ENCODE measurements at places on chromosomes 16 and 17.
A peak's percentile ranks its signal among the peaks of the same experiment; 100 is the strongest.

- H3K27ac ChIP-seq, result no peak overlapping the region
- no peak for DNase-seq
- H3K36me3 ChIP-seq, result no peaks in the 10 kb centered on the region
- no peak overlapping the region for H3K4me3 ChIP-seq
- H3K4me1 ChIP-seq, result no peaks in the 10 kb centered on the region
- no peaks in the 10 kb centered on the region for H3K27me3 ChIP-seq
Measured at GRCh38 chr16:80851831-80852230, 47.4 kb upstream of the CDYL2 start.

DNA sequence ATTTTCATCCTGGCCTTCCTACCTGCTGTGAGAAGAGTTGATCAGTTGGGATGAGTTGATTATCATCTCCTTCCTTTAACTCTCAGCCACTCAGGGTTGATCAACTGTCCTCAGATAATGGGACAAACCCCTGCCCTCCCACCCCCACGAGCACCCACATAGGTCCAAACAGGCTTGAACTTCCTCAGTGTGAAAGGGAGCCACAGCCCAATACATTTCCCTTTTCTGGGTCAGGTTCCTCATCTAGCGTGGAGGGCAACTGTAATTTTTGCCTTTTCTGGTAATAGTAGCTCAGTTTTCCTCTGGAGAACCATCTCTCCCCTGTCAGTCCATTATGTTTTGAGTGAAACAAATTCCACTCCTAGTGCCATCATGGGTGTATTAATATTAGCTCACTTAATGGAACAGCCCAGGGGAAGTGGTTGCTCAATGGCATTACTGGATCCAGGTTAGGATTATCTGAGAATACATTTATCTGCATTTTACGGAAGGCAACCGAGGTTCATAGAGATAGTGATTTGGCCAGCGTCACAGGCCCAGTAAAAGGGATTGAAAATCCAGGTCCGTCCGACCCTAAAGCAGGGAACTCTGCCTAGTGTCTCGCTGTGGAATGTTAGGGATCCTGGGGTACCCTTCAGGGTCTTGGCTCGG lies 476 bp upstream of the LPCAT2 start:
- peak overlapping the region; percentile 84 for H3K27ac ChIP-seq
- H3K4me3 ChIP-seq, result peak overlapping the region; percentile 56
- no peaks in the 10 kb centered on the region for H3K27me3 ChIP-seq
- H3K4me1 ChIP-seq, result peaks cover 4% of the 10 kb centered on the region
- H3K36me3 ChIP-seq, result no peaks in the 10 kb centered on the region
- no peak for DNase-seq

DNA sequence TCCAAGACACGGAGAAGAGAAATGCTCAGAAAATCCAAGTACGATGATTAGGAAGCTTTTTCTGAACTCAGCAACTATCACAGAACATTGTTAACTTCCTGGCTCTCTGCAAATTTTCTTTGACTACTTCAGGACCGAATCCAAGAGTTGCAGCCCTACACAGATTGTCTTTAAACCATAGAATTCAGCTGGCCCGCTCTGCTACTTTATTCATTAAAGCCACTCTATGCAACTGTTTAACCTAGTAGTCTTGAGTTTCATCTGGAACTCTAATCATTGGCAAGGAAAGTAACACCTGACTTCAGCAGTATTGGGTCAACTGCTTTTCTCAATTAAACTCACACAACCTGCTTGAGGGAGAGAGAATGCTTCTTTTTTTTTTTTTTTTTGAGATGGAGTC lies 210.1 kb downstream of the SLC39A11 start:
- DNase-seq, result no peak
- no peaks in the 10 kb centered on the region for H3K27me3 ChIP-seq
- H3K36me3 ChIP-seq, result no peaks in the 10 kb centered on the region
- H3K4me1 ChIP-seq, result no peaks in the 10 kb centered on the region
- H3K27ac ChIP-seq, result no peak overlapping the region

- no peak overlapping the region for H3K4me3 ChIP-seq
- DNase-seq, result no peak
- no peak overlapping the region for H3K27ac ChIP-seq
- H3K36me3 ChIP-seq, result no peaks in the 10 kb centered on the region
- no peaks in the 10 kb centered on the region for H3K4me1 ChIP-seq
- no peaks in the 10 kb centered on the region for H3K27me3 ChIP-seq
Measured at GRCh38 chr16:4826980-4827379, 20.1 kb downstream of the GLYR1 start.

GRCh38 chr16:15925631-15926030 lies 23.8 kb upstream of the ABCC1 start:
- H3K27ac ChIP-seq, result no peak overlapping the region
- H3K36me3 ChIP-seq, result no peaks in the 10 kb centered on the region
- DNase-seq, result no peak
- no peak overlapping the region for H3K4me3 ChIP-seq

DNA sequence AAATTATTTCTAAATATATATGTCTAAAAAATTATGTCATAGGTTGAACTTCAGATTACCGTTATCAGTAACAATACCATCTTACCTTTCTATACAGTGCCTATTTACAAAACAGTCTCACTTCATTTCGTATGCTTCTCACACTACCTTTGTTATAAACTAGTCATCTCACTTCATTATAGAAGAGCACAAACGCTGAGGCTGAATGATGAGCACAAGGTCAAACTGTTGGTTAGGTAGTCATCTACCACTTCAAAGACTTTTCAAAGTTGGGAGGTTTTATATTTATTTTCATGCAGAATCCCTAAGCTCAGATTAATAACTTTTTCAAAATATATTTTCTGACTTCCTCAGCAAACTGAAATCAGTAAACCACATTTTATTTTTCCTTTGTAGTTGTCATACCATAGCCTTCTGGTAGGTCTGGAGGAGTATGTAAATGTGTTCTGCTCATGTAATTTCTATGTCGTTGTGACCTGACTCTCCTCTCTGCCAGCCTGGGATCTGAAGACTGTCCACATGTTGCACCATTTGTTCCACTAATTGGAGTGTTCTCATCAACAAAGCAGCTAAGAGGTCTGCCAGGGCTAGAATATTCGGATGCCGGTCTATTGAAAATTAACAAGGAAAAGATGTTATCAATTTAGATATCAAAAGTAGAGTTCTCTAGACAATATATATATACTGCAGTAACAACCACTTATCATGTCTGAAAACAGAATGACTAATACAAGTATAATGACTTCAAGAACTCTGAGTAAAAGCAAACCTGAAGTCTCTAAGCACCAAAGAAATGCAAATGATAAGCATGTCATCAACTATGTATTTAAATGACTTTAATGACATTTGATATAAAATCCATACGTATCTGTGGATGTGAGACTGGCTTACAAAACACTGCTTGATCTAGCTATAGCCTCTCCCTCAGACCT lies 73.9 kb downstream of the CEP95 start:
- H3K27me3 ChIP-seq, result no peaks in the 10 kb centered on the region
- H3K4me3 ChIP-seq, result no peak overlapping the region
- no peaks in the 10 kb centered on the region for H3K4me1 ChIP-seq
- H3K36me3 ChIP-seq, result no peaks in the 10 kb centered on the region
- no peak overlapping the region for H3K27ac ChIP-seq

DNA sequence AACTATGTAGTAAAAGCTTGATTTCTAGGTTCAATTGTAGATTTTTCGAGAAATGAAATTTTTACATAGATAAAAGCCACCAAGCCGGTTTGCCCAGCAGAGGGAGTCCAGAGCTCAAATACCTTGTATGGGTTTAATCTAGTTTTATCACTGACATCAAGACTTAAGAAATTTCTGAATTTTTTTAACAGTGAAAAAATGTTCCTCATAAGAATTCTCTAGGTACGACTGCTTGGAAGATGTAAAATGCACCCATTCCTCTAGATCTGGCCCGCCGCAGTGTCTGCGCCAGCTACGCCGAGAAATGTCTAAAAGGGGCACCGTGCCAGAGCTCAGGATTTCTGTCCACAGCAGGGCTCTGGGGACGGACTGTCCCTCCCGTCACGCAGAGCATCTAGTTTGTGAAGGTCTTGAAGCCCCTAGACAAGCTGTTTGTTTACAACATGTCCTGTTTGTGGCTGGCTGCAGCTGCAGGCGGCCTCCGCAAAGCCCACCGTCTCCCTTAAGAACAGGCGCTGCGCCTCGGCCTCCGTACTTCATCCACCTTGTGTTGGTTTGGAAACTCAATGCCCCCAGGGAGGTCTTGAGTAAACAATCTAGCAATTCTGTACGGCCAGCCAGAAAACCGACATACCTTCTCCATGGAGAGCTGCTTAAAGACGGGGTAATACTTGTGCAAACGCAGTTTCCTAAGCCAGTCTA lies 24.8 kb downstream of the MAP1LC3B start:
- H3K4me1 ChIP-seq, result no peaks in the 10 kb centered on the region
- no peaks in the 10 kb centered on the region for H3K27me3 ChIP-seq
- no peak overlapping the region for H3K4me3 ChIP-seq

GRCh38 chr17:77374170-77374936 lies 233.6 kb downstream of the SEC14L1 start:
- H3K4me3 ChIP-seq, result peak overlapping the region; percentile 72
- H3K27ac ChIP-seq, result peak overlapping the region; percentile 97
- peak; percentile 86 for DNase-seq

DNA sequence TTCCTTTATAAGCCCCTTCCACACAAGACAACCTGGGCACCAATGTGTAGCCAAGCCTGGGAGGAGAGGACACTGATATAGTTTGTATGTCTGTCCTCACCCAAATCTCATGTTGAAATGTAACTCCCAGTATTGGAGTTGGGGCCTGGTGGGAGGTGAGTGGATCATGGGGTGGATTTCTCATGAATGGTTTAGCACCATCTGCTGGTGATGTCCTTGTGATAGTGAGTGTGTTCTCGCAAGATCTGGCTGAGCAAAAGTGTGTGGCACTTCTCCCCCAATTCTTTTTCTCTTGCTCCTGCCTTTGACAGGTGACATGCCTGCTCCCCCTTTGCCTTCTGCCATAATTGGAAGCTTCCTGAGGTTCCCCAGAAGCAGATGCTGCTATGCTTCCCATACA lies 135.8 kb downstream of the USP31 start:
- H3K27ac ChIP-seq, result no peak overlapping the region
- no peak for DNase-seq

DNA sequence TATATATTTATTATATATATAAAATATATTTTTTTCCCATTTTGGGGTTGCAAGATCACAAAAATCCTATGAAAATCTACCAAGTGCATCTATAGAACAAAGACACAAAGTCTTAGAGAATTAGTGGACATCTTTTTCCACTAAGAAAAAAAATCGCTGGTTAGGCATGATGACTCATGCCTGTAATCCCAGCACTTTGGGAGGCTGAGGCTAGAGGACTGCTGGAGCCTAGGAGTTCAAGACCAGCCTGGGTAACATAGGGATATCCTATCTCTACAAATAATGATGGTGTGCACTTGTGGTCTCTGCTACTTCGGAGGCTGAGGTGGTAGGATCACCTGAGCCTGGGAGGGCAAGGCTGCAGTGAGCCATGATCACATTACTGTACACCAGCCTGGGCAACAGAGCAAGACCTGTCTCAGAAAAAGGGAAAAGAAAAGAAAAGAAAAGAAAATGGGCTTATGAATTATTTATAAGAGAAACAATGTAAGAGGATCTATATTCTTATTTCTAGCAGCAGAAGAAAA lies 185.1 kb upstream of the PSMD7 start:
- no peak overlapping the region for H3K4me3 ChIP-seq
- no peak overlapping the region for H3K27ac ChIP-seq
- no peaks in the 10 kb centered on the region for H3K27me3 ChIP-seq
- DNase-seq, result no peak
- no peaks in the 10 kb centered on the region for H3K4me1 ChIP-seq

DNA sequence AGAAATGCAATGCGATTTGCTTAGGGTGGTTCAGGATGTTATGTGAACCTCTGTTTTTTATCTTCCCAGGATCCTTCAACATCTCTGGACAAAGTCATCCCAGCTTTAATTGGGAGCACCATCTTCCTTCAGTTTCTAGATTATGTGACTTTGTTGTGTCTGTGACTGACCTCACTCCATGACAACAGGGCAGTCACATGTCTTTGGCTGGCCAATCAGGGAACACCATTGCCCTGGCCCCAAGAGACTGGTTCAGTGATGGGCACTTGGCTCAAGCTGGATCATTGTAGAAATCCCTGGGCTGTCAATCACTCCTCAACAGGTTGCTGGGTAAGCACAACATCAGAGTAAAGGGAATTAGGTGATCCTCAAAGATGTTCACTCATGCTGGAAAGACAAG lies 499.7 kb downstream of the XYLT1 start:
- no peaks in the 10 kb centered on the region for H3K36me3 ChIP-seq
- H3K27ac ChIP-seq, result no peak overlapping the region
- DNase-seq, result no peak
- H3K4me1 ChIP-seq, result no peaks in the 10 kb centered on the region

GRCh38 chr17:4891411-4892410 lies 7.6 kb upstream of the C17orf107 start:
- no peak overlapping the region for H3K27ac ChIP-seq
- DNase-seq, result no peak
- no peaks in the 10 kb centered on the region for H3K4me1 ChIP-seq
- H3K4me3 ChIP-seq, result no peak overlapping the region

DNA sequence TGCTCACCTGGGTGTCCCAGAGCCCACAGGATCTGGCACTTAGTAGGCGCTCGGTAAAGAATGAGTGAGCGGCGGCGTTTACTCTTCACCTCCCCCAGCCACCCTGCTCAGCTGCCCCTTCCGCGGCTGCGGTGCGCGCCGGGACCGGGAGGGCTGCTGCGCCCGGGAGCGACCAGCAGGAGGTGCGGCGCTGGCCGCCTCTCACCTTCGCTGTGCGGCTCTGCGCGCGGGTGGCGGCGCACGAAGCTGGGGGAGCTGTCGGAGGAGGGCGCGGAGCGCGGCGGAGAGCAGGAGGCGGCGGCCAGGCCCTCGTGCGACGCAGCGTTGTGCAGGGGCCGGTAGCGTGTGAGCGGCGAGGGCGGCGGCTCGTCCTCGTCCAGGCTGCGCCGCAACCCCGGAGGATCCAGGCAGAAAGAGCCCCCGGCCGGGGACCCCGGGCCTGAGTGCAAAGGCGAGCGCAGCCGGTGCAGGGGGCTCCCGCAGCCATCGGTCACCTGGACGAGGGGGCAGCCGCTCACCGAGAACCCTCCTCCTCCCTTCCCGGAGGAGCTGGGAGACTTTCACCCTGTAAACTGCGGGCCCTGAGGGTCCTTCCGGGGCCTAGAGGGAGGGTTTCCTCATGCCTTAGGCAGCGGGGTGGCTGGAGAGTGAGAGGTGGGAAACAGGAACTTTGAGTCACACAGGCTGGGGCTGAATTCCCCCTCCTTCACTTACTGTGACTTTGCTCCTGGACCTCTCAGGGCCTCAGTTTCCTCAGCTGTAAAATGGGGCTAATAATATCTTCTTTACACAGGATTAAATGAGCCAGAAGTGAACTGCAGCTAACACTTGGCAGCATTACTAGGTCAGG lies 12.5 kb downstream of the SAMD14 start:
- no peaks in the 10 kb centered on the region for H3K36me3 ChIP-seq
- H3K4me3 ChIP-seq, result peak overlapping the region; percentile 21
- no peak for DNase-seq
